Astrocyte (in vitro differentiated cells and primary cell): ENCODE measurements at places on chromosomes 7 and 10. TPM values are rescaled to one million over a fixed set of nuclear protein-coding genes. Genes with fewer than 3 reads are reported as not detected.

RADIL gene
- 0.22 and 0.86 TPM in 2 replicates for total RNA-seq

GDF2 gene
- not detected in 2 replicates for total RNA-seq

VIPR2 gene
- 0.43 and 0.68 TPM in 2 replicates for total RNA-seq

GRCh38 chr7:94632338-94633013 is 23.5 kb downstream of the SGCE start:
- peak; percentile 91 for DNase-seq

GRCh38 chr7:7533831-7534430 is 1.7 kb downstream of the COL28A1 start:
- no peak for DNase-seq

DNA sequence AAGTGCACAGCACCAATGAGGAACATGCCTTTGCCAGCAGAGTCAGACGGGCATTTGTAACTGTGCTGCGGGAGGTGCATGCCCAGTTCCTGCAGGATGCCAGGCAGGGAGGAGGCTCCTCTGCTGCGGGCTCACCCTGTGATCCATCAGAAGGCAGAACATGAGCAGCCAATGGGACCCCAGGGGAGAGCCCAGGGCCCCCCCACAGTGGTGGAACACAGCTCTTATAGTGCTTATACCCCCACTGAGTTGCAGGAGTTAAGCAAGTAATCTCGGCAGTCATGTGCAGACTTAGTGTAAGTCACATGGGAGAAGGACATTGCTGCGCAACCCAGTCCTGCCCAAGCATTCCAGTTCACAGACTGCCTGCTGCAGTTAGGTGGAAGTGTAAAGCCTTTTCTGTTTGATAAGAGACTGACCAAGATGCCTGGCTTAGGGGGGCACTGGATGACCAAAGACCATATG is 120.3 kb upstream of the TMEM106B start:
- no peak for DNase-seq

- DNase-seq, result peak; percentile 25
Measured at GRCh38 chr7:2032030-2032875, 200.5 kb downstream of the MAD1L1 start.
